ENCODE measurements at places on chromosomes 5 and 9.

- DNase-seq: no peak
These were observed 4.5 kb downstream of the WHRN start for GRCh38 chr9:114500697-114501292.

DNA sequence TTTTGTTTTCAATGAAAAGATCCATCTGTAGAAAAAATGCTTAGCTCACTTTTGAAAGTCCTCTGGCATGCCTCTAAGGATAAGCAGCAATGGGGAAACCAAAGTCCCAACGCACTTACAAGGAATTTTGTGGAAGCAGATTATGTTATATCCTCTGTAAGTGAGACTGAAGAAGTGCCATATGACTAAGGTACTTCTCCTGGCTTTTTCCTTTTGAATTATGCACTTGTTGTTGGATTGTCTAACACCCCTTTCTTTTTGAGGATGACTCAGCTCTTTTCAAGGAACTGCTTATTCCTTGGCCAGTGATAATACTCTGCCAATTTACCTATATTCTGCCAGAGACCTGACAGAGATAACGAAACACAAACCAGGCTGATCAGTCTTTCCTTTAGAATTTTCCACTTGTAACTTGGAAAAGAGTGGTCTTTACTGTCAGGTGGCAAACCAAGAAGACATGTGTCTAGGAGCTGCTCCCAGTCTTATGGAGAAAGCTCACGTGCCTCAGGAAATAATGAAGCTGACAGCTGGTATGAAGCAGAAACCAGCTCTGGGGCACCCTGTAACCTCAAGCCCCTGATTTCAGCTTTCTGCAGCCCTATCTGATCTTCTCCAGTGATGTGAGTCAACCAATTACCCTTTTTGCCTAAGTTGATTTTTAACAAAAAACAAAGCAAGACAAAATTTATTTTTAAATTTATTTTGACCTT lies 290.8 kb upstream of the FBXL7 start:
- DNase-seq: no peak

GRCh38 chr5:6926491-6927038 lies 213.3 kb downstream of the TENT4A start:
- no peak for DNase-seq

DNA sequence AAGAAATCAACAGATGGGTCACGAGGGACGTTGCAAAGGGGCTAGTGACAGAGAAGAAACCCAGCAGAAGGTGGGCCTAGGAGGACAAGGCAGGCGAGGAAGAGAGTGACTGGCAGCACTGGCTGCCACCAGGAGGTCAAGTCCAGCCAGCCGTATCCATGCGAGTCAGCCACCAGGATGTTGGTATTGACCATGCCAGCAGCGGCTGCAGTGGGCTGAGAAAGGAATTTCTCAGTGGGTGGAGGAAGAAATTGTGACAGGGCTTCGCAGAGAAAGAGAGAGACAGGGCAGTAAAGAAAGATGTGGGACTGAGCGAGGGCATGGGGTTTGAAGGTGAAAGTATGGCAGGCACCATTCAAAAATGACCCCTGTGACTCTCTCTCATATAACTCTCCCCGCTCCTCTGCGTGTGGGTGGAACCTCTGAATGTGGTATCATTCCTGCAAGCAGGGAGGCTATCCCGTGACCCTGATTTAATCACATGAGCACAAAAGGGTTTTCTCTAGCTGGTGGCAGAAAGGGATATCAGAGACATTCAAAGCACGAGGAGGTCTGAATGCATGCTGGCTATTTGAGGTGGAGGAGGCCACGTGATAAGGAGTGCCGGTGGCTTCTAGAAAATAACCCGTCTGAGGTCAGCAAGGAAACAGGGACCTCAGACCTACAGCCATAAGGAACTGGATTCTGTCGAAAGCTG lies 45.4 kb upstream of the FBXW11 start:
- no peak for DNase-seq

- DNase-seq: no peak
These were observed 209.7 kb downstream of the DIRAS2 start for GRCh38 chr9:90432951-90433350.

DNA sequence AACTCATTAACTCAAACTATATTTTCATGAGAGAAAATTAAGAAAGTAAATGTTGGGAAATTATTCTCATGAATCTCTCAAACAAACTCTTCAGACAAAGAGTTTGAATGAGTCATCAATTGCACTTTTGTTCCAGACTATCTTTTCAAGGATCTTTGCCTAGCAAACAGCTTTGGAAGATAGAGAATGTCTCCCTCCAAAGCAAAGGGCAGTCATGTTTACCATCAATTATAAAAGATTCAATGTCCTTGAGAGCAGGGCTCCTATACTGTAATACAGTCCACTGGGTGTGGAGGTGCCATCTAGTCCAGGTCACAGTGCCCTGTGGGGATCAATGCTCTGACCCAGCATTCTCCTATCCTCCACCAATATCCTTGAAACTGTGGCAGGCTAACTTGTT lies 1429.3 kb downstream of the EFNA5 start:
- no peak for DNase-seq

DNA sequence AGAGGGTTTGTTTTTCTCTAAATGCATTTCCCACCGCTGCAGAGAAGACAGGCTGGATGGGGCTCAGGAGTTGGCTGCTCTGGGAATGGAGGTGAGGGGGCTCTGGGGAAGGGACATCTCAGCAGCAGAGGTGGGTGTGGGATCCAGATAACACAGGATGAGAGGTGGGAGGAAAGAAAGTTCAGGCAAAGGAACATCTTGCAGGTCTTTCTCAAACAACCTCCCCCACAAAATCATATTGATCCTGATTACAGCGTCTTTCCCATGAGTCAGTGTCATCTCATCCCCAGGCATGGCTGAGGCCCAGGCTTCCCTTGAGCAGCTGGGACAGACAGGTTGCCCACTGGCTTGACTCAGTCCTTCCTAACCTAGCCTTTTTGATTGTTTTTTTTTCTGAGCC lies 11.3 kb upstream of the ACSL6 start:
- DNase-seq: no peak

GRCh38 chr5:9151684-9152427 lies 394.0 kb downstream of the SEMA5A start:
- no peak for DNase-seq

GRCh38 chr5:181063514-181063913 lies 23.4 kb downstream of the BTNL9 start:
- DNase-seq: no peak

- no peak for DNase-seq
These were observed 81.4 kb downstream of the SPATA31C2 start for GRCh38 chr9:88056876-88057275.

- DNase-seq: no peak
These were observed 49.2 kb upstream of the ERCC6L2 start for GRCh38 chr9:95826183-95826838.

- no peak for DNase-seq
These were observed 262.3 kb downstream of the NSG2 start for GRCh38 chr5:174307656-174308271.

DNA sequence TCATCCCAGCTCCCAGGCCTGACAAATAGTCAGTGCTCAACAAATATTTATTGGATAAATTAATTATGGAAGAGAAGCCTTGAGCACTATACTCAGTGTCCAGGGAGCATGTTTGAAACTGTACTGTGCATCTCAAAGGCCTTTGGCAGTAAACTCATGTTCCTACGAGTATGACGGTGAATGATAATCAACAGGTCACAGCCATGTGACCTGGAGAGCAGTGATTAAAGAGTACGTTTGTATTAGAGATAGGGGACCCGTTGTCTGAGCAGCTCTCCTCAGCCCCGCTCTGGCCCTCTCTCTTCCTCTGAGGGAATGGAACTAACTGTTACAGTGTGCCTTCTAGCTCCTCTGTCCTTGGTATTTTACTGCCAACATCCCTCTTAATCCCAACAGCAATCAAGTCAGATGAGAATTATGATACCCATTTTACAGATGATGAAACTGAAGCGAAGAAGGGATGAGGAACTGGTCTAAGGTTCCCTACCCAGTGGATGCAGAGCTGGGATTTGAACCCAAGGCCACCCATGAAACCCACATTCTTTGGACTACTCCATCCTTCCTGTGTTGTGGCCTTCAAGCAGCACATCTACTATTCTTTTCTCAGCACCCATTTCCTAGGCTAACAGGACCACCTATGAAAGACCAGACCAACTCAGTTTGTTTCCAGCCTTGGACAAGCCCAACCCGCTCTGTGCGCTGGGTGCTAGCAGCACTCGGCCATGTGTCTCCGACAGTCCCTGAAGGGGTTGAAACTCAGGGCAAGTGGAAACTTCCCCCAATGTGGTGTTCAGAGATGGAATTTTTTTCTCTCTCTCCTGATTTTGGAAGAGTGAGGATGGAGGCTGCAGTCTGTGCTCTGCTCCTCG lies 34.9 kb downstream of the SPRY4 start:
- no peak for DNase-seq

- no peak for DNase-seq
These were observed 141.9 kb downstream of the CEMIP2 start for GRCh38 chr9:71626395-71626794.

DNA sequence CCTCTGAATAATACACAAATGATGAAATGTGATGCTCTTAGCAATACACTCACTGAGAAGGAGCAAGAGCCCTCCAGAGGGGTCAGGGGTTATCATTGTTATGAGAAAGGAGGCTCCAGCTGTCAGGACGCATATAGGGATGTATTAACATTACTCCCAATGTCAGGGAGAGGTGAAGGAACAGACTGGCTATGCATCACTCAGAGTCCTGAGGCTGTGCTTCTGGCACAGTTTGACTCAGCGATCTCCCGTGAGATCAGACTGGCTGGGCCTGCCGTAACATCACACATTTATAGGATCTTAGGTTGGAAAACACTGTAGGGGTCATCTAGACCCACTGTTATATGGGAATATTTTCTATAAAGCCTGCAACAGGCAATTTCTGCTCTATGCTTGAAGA lies 226.5 kb upstream of the GLRA1 start:
- DNase-seq: no peak

- no peak for DNase-seq
These were observed 215.0 kb upstream of the IER5L start for GRCh38 chr9:129393064-129393463.

GRCh38 chr5:204966-205670 lies 12.8 kb downstream of the CCDC127 start:
- DNase-seq: no peak

DNA sequence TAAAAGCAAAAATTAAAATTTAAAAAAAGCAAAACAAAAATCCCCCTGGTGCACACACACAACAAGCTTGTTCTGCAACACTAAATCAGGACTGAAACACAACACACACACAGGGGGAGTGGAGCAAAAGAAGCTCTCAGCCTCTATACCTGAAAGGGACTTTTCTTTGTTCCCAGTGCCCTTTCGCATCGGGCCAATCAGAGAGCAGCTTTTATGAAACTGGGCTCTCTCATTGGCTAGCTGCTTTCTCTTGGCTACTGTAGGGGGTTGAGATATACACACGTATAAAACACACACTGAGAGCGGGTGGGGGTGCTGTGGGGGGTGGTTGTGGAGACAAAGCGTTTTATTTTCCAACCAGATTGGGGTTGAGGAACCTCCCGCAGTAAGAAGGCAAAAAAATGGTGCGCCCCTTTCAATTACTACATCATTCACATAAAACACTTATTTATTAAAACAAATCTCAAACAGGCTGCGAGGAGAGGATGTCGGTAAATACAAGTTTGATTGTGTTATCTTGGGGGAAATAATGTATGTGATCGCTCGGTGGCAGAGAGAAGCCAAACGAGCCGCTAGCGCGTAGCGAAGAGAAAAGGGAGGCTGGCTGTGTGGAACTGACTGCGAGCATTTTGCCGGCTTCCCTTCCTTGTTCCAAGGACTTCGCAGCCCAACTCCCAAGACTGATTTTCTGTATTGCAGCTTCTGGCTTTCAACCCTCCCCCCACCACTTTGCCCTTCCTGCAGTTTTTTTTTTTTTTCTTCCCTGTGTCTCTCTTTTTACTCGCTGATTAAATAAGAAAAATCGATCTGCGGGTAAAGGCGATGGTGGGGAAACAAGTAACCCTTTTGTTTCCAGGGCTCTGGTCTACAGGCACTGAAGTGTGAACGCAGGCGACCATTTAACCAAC lies 2.5 kb upstream of the ZNF608 start:
- DNase-seq: peak; percentile 58

- no peak for DNase-seq
These were observed 68.5 kb upstream of the TTC23L start for GRCh38 chr5:34770486-34770885.

DNA sequence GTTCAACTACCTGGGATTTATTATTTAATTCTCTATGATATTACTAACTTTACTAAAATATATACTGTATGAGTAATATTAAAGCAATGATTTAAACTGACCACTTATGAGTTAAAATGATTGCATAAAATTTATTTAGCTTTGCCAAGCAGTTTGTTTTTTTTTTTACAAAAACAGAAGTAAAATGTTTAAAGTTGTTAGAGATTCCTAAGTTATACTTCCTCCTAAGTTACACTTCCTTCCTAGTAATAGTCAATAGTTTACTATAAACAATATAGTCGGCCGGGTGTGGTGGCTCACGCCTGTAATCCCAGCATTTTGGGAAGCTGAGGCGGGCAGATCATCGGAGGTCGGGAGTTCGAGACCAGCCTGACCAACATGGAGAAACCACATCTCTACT lies 23.7 kb upstream of the LRRC19 start:
- DNase-seq: no peak

GRCh38 chr9:136439481-136440408 lies at the start of gene INPP5E:
Gene INPP5E, minus strand, starts transcription at chr9:136439845. Its CDS starts 426 bp downstream, at chr9:136439419.
- peak; percentile 49 for DNase-seq

DNA sequence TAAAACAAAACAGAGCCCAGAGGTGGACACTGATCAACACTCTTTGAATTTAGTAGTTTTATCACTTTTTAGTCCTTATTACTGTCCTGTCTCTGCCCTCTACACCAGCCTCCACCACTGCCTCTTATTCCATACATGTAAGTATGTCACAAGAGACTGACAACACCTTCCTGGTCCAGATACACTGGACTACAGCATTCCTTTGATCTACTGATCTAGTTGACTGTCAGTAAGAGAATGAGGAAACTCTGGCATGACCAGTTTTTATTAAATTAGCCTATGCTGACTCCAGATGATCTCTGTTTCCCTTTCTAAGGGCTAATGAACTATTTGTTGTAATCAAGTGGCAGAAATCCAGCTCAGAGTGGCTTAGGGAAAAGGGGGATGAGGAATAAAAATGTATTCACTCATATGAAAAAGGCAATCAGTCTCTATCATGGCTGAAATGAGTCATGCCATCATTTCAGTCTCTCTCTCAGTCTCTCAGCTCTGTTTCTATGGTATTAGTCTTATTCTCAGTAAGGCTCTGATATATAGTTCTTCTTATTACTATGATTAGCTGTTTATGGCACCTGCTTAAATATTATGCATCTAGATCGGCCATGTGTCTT lies 5.5 kb downstream of the ARHGEF37 start:
- DNase-seq: no peak

- no peak for DNase-seq
These were observed 2.9 kb upstream of the SLC23A1 start for GRCh38 chr5:139386050-139386438.

GRCh38 chr9:110880189-110880588 lies 158.1 kb downstream of the LPAR1 start:
- DNase-seq: no peak

Data from KBM-7 (cell line).